ENCODE measurements at places on chromosomes 6 and 20.

GRCh38 chr6:138175596-138175995 lies 13.9 kb downstream of the ARFGEF3 start:
- DNase-seq: no peak

DNA sequence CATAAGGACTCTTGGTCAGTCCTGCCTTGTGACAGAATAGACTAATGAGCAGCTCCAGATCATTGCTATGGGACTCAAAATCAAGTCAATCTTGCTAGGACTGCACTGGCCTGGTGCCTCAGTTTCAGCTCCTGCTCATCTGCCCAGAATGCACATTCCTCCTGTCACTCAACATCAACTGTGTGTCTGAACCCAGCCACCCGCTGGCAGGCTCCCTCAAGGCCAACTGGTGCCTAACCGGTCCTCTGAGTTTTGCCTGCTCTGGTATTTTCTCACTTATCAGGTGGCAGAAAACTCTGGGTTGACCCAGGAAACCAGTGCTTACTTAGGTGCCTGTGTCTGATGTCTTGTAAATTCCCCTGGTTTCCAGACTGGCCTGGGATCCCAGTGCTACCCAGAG lies 297.7 kb downstream of the DHX35 start:
- DNase-seq: no peak

GRCh38 chr6:95574811-95575210 lies 2.5 kb upstream of the MANEA start:
- no peak for DNase-seq

GRCh38 chr6:158057213-158057987 lies 75.7 kb downstream of the SYNJ2 start:
- DNase-seq: peak; percentile 35

DNA sequence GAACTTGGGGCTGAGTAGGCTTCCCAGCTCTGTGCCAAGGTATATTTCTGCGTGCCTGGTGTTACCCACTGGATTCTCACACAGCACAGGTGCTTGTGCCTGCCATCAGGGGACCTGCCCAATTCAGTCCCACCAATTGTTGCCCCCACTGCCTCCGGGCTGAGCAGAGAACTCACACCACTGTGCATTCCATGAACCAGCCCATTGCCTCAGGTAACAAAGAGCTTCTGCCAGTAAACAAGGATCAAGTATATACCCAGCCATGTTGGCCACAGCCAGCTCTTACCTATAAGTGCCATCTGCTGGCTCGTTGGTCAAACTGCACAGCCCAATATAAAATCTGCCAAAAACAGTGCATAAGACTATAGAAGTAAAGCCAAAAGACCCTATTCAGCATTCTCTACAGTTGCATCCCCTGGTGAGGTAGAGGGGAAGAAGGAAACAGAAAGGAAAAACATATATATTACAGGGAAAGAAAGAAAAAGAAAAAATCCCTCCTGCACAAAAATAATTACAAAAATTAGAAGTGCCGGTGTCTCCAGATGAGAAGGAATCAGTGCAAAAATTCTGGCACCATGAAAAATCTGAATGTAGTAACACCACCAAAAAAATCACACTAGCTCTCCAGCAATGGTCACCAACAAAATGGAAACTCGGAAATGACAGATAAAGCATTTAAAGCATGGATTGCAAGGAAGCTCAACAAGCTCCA lies 241.4 kb downstream of the IBTK start:
- peak; percentile 8 for DNase-seq

DNA sequence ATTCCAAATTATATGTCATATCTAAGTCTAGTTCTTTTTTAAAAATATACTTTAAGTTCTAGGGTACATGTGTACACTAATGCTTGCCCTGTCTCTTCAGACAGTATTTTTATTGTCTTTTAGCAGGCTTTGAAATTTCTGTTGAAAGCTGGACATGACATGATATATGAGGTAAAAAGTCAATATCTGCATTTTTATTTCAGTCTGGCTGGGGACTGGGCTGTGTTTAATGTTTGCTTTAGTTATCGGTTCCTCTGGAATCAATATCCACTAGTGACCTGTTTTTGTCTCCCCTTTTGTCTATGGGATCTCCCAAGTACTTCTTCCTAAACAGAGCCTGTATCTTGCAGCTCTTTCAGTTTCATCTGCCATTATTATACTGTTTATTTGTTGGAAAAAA lies 786.2 kb upstream of the GJE1 start:
- no peak for DNase-seq

DNA sequence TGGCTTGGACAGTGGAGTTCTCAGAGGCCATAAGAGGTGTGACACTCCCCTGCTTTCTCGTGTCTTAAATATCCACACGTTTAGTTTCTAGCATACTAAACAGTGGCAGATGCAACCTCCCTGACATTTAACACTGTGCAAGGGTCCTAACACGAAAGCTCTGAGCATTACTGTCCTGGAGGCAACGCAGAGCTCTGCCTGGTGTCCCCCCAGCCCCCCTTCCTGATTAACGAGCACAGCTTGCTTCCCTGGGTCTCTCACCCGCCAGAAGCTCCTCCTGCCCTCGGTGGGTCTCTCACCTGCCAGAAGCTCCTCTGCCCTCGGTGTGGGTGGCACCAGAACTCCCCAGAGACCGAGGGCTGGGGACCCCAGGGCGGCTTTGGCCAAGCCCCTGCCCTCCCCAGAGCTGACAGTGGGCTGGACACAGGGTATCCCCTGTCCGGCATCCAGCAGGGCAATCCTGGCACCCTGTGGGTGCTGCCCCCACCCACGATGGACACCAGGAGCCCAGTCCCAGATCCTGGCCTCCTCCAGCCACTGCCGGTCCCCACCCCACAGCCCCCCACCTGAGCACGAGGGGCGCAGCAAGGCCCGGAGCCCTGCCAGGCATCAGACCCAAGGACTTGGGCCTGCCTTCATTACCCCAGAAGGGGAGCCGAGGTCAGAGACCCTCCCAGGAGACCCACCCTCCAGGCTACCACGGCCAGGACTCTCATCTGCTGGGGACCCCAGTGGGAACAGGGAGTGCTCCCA lies 12.4 kb upstream of the KCNQ2 start:
- no peak for DNase-seq

All from bone marrow (tissue), 2 donors.